HAP-1 (cell line): ENCODE measurements at places on chromosomes 1 and 21.

DNA sequence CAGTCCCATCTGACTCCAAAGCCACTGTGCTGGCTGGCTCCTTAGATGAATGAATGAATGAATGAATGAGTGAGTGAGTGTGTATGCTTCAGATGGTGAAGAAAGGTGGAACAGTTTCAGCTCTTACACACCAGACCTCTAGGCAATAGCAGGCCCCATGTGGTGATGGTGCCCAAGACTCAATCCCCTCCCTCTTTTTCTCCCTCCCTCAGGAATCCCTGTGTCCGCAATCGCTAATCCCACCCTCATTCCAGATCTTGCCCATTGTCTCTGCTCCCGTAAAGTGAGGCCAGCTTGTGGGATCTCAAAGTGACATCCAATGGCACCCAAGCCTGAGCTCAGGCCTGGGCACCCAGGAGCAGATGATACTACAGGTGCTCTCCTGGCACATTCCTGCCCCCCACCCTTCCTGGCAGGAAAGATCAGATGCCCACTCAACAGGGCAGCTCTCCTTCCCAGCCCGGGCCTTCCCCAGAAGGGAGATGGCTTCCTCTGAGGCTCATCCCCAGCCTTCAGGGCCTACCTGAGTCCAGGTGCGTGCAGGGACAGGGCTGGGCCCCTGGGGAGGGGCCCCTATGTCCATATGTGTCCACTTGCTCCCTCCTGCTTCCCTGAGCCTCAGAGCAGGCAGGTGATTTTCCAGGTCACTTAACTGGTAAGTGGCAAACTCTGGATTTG is 106.4 kb downstream of the HMGB4 start:
- DNase-seq = no peak

- no peak for DNase-seq
These were observed 18.1 kb upstream of the COL18A1 start for GRCh38 chr21:45386728-45387371.

GRCh38 chr1:77534456-77534855 is 148.0 kb downstream of the ZZZ3 start:
- DNase-seq = no peak

DNA sequence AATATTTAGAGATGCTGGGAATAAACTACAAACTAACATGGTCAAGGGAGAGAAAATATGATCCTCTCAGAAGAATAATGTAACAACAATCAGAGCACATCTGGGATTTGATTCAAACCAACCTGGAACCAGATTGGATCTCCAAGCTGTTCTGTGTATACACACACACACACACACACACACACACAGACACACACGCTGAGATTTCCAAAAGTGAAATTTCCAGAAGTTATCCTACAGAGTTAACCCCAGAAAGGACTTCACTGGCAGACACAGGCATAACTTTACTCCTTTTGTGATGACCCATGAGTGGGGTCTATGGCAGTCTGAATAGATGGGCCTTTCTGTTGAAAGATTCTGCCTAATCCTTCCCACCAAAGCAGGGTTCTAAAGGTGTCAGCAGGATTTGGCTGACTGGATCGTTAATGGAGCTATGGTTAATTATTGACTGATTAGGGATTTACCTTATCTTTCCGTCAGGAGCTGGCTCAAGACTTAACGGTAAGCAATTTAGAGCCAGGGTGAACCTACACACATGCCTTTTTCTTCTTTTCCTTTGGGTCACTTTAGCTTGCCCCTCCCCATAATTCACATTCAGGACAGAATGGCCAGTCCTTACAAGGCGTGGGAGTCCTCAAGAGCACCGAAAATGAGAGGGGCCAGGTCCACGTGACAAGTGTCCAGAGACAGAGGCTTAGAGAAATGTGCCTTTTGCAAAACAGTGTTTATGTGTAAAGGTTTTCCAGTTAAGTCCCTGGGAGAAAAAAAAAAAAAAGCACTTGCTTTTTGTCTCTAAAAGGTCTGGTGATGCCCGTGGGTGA is 10.9 kb upstream of the PROX1 start:
- no peak for DNase-seq

DNA sequence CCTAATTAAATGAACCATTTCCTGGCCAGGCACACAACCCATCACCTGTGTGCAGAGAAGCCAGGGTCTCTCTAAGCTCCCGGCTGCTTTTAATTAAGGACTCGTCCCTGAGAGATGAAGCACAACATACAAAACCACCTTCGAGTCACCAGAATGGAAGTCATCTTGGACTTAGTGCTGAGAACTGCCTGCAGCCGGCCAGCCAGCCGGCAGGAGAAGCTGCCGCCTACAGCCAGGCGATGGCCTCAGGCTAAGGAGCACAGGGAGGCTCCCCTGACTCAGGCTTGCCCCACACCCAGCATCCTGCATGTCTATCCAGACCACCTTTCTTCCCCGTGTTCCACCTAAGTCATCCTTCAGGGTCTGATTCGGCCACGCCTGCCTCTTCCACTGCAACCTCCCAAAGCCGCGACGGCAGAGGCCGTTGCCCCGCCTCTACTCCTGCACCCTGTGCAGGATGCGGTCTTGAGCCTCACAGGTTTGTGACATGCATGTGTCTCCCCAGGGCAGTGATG is 83.6 kb downstream of the SLC66A1 start:
- DNase-seq = no peak

- no peak for DNase-seq
These were observed 43.7 kb upstream of the PSEN2 start for GRCh38 chr1:226826479-226827261.

DNA sequence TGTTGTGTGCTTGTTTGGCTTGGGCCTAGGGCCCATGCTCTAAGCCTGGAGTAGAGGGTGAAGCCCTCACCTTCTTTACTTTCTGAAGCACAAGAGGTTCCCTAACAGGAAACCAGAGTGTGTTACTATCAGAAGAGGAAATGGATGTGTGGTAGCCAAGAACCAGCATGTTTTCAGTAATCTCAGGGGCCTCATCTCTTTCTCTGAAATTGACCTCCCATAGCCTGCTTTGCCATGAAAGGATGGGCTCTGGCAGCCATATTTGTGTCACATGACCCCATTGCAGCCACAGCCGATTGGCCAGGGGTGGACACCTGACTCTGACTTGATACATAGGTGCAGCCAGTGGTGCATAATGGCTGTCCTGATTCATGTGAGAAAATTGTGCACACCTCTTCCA is 18.6 kb downstream of the A3GALT2 start:
- DNase-seq = no peak

- DNase-seq = no peak
These were observed 98.6 kb downstream of the ENAH start for GRCh38 chr1:225554216-225554812.

- DNase-seq = no peak
These were observed 102.0 kb upstream of the C8B start for GRCh38 chr1:57067863-57068262.

DNA sequence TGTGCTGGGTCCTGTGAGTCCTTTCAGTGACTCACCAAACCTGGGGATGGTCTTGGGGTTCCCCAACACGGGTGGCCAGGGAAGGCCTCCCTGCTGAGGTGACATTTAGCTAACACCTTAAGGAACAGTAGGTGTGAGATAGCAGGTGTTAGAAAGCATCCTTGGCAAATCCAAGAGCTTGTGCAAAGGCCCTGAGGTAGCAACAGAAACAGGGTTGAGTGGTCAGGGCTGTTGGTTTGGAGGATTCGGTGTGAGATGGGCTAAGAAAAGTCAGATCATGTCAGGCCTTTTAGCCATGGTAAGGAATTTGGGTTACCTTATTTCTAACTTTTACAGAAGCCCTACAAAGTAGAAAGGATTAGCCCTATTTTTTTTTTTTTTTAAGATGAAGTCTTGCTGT is 343.0 kb downstream of the CAMTA1 start:
- no peak for DNase-seq

- DNase-seq = no peak
These were observed 245.1 kb downstream of the LBR start for GRCh38 chr1:225182716-225183115.

GRCh38 chr21:44383216-44383615 is 29.8 kb downstream of the TRPM2 start:
- DNase-seq = no peak

- no peak for DNase-seq
These were observed 143.7 kb downstream of the PLPP3 start for GRCh38 chr1:56435434-56436262.

DNA sequence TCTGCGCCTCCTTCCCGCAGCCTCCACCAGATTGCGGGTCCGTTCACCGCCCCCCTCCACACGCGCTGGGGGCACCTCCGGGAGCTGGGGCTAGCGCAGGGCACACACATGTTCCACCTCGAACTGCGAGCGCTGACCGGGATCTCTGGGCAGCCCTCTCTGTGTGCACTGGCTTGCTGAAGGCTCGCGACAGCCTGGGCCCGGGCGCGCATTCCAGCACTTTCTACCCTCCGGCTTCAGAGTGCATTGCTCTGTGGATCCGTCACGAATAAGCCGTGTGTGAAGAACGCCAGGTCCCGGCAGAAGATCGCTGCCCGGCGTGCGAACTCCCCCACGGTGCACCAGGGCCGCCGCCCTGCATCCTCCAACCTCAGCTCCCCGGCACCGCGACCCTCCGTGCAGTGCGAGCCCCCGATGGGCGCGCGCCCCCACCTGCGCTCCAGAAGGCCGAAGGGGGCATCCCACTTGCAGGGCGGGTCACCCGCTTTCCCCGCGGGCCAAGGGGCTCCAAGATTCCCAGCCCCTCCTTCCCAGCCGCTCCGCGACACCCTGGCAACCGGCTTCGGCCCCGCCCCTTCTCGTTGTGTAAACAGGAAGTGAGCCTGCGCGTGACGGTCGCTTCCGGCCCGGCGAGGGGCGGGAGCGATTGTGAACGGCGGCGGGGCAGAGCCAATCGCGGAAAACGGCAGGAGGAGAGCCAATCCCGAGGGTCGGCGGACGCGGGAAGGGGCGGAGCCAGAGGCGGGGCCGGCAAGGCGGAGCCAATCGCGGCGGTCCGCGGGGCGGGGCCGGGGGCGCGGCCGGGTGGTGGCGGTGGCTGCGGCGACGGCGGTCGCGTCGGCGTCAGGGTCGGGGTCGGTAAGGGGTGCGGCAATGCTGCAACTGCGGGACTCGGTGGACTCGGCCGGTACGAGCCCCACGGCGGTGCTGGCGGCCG is at the start of gene TPRG1L:
TPRG1L (plus strand) TSS at position 816 of the 937 bp plus-strand sequence; CDS start at position 874, 58 bp downstream.
- peak; percentile 99 for DNase-seq

GRCh38 chr1:8723010-8723409 is 94.4 kb downstream of the RERE start:
- peak; percentile 41 for DNase-seq

DNA sequence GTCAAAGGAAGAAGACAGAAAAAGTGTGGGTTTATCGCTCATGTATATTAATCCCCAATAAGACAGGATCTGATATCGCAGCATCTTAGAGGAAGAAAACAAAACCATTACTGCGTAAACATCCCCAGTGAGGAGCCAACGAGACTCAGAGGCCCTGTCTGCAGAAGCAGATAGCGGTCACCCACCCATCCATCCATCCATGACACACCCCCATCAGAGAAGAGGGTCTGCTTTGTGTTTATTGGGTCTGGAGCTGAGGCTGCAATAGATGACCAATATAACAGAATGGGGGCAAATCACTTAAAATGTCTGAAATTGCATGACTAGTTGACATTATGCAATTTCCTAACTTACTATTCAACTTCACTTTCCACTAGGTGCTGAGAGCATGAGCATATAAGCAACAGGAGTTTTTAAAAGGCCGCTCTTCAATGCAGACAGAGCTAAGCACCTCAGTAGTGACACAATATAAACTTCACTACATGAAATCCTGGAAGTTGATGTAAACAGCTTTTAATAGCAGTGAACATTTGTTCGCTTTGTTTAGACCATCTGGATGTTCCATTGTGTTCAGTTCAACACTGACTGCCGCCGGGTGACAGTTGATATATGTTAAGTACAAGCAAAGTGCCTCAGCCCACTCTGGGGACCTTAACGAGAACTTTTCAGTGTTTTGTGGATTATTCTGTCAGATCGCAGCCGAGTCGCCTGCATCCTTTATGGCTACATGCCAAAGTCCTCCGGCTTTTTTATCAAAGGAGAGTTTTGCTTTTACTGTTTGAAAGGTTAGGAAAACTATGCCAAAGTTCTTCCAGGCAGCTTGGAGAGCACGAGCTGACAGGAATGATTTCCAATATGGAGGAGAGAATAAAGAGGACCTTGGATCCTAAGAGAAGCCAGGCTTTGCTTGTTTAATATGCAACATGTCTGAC is 167.5 kb downstream of the ZNF281 start:
- peak; percentile 97 for DNase-seq

- DNase-seq = no peak
These were observed 181.0 kb downstream of the TYW3 start for GRCh38 chr1:74913978-74914377.

DNA sequence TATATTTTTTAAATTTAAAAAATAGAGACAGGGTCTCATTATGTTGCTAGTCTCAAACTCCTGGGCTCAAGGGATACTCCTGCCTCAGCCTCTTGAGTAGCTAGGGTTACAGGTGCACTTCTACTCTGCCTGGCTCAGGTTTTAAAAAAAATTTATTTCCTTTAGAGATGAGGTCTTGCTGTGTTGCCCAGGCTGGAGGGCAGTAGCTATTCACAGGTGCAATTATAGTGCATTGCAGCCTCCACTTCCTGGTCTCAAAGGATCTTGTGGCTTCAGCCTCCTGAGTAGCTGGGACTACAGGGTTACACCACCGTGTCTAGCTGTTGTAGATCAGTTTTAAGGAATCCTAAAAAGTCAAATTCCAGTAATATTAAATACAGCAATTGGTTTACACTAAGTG is 5.0 kb downstream of the RNF11 start:
- no peak for DNase-seq

DNA sequence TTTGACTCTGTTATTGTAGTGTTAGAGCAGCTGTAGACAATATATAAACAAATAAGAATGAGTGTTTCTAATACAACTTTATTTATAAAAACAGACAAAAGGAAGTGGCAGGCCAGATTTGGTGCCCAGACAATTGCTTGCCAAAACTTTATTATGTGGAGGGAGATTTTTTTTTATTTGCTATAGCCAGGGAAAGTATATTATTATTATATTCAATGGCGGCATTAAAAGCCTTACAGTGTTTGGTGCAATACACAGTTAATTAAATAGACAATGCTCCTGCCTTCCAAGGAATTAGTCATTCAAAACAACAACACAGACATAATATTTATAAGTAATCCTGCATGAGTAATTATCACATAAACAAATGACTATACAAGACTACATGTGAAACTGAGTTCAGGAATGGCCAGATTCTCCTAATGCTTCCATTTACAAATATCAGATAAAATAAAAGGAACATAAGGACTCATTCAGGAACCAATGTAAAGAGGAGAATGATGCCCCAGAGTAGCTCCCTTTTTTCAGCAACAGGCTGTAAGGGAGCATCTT is 10.6 kb upstream of the RC3H1 start:
- DNase-seq = no peak

DNA sequence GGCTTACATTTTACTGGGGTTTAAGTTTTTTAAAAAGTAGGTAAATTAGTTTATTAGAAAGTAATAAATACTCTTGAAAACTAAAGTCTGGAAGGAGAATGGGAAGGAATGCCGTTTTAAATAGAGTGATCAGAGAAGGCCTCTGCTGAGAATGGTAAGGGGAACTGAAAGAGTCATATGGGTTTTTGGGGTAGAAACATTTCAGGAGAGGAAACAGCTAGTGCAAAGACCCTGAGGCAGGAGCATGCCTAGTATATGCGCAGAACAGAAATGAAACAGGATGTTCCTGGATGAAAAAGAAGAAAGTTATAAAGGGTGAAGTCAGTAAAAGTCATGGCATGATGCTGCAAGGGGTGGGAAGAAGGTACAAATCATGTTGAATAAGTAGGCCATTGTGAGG is 38.9 kb downstream of the ZC3H11B start:
- no peak for DNase-seq
